ENCODE measurements at places on chromosomes 7 and 10. TPM values are rescaled to one million over a fixed set of nuclear protein-coding genes. Genes with fewer than 3 reads are reported as not detected.

- DNase-seq = no peak
Measured at GRCh38 chr7:110148054-110148453, 942.9 kb upstream of the LRRN3 start.

- no peak for DNase-seq
Measured at GRCh38 chr10:29243750-29244149, 45.1 kb upstream of the LYZL1 start.

DNA sequence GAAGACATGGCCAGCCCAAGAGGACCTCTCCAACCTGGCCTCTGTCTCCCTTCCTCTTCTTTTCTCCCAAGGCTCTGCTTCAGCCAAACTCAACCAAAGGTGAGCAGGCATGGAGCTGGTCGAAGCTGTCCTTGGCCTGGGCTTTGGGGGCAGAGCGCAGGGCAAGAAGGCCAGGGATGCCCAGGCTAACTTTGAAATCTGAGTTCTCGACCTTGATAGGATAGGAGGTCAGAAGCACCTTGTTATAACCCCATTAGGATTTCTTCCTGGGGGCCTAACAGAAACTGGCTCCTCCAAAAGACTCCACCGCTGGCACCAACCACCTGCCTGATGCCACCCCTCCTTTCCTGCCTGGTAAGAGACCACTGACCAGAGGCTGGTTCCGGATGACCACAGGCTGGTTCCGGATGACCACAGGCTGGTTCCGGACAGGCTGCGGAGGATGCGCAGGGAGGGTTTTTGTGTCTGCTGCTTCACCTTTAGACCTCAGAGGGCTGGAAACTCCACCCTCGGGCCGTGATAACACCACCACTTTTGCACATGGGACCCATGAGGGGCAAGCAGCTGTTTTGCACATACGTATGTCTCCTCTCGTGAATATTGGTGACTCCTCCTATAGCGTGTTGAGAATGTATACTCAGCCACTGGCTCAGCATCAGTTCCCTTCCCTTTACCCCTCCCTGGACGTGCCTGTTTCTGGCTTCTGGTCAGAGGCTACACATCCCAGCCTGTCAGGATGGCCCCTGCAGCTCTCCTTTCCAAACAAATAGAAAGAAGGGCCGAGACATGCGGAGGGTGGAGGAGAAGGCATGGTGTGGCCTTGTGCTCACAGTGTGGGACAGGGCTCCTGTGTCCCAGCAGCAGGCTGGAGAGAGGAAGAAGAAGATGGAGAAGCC, 140.1 kb downstream of the DNAJB6 start:
- no peak for DNase-seq

GRCh38 chr7:105532709-105533460, 884 bp downstream of the RINT1 start:
- DNase-seq = no peak

The AP1S1 gene
- 50.4 TPM for total RNA-seq

DNA sequence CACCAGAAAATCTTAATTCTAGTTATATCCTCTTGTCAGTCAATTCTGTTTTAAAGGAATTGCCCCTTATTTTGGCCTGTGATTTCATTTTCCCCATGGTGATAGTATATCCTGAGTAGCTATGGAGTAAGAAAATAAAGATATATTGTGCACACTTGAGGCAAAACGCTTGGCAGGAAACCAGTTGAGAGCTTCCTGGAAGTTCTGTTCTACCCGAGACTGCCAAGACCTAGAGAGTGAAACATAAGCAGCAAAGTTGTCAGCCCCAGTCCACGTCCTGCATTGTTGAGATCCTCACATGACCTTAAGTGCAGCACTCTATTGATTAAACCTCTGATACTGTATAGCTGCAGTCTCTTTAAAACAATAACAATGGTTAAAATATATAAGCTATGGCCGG, 235.2 kb downstream of the CDC14C start:
- DNase-seq = no peak

The CTAGE4 gene
- 0.17 TPM for total RNA-seq

The PSMA2 gene
- 78.4 TPM for total RNA-seq

- no peak for DNase-seq
Measured at GRCh38 chr10:127576051-127576450, 26.9 kb downstream of the NPS start.

All from glutamatergic neuron (in vitro differentiated cells).